ENCODE measurements at places on chromosomes 2 and 18. TPM values are rescaled to one million over a fixed set of nuclear protein-coding genes. Genes with fewer than 3 reads are reported as not detected.

The WDPCP gene
- total RNA-seq: 12.9 TPM

GRCh38 chr2:28683100-28683706 is 68.4 kb upstream of the PPP1CB start:
- DNase-seq: no peak

- no peak for DNase-seq
These were observed 588.2 kb downstream of the IRS1 start for GRCh38 chr2:226211439-226211838.

DNA sequence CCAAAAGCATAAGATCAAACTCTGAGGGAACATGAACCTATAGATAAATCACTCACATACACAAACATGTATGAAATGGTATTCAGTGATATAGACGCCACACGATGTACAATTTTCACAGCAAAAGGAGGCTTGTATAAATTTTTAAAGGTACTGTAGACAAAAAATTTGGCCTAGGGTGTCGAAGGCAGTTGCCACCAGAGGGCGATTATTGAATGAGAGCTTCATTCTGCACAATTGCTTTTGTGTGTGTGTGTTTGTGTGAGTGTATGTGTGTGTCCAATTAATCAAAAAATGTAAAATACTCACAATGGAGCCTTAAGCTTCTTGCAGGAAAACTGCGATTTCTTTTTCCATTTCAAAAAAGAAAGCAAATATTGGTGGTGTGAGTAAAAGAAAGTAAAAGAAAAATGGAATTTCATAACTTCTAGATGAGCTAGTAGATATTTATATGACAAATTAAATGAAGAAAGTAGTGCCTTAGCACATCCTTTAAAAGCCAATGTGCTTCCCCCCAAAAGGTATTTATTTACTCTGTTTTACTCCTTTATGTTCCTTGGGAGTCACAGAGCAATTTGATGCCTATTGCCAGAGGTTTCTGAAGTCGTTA is 800.1 kb downstream of the SATB2 start:
- no peak for DNase-seq

DNA sequence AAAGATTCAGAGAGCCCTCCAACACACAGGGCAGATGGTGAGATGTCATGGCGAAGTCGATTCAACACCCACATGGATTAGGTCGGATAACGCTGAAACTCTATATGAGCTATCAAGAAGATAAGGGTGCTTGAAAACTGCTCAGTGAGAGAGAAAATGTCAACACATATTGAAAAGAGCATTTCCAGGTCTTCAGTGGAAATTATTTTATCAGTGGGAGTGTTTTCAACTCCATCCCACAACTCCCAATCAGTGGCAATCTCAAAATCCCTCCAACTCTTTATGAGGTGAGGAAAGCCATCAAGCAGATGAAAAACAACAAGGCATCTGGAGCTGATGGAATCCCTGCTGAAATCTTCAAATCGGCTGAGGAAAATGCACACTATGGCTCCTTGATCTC is 104.5 kb upstream of the KLHL14 start:
- DNase-seq: no peak

DNA sequence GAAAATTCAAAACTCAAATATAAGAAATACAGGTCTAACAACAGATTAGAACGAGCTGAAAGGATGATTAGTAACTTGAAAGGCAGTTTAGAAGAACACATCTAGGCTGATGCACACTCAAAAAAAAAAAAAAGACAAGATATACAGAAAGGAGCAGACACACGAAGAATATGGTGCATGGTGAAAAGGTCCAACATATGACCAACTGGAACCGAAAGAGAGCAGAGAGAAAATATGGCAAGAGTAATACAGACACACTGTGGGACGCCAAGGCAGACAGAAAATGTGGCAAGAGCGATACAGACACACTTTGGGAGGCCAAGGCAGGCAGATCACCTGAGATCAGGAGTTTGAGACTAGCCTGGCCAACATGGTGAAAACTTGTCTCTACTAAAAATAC is 39.8 kb downstream of the NDUFA10 start:
- no peak for DNase-seq

The RNF181 gene
- total RNA-seq: 108 TPM

DNA sequence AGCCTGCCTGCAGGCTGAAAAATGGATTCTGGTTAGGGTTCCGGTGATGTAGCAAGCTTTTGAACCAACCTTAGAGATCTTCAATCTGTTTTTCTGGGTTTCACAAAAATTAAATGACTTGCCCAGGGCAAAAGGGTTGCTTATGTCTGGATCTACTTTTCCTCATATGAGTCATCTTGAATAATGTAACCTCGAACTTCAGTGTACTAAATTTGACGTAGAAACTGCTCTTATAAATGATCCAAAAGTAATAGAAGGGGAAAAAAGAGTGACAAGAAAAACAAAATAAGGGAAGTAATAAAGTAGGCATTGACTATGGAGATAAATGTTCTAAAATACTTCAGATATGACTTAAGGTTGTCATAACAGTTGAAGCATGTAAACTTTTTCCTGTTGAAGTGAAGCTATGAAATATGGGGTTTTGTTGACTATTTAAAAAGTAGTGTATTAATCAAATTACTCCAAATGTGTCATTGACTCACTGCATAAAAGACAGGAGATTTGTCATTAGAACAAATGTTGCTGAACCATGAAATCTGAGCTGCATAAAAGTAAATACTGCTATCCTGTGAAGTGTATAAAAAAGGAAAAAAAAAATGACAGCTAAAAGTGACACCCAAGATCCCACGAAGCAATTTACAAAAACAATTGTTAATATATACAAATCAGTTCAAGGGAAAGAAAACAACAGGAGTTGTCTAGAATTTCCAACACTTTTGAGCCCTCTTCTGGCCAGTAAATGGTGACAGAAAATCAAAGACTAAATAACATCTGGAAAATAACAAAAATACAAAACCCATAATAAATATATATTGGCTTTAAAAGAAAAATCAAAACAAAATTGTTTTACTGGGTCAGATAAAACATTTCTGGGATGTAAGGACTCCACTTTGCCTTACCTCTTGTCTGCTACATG is 103.6 kb upstream of the SERPINE2 start:
- no peak for DNase-seq

The RPRD1A gene
- total RNA-seq: 47.6 TPM

DNA sequence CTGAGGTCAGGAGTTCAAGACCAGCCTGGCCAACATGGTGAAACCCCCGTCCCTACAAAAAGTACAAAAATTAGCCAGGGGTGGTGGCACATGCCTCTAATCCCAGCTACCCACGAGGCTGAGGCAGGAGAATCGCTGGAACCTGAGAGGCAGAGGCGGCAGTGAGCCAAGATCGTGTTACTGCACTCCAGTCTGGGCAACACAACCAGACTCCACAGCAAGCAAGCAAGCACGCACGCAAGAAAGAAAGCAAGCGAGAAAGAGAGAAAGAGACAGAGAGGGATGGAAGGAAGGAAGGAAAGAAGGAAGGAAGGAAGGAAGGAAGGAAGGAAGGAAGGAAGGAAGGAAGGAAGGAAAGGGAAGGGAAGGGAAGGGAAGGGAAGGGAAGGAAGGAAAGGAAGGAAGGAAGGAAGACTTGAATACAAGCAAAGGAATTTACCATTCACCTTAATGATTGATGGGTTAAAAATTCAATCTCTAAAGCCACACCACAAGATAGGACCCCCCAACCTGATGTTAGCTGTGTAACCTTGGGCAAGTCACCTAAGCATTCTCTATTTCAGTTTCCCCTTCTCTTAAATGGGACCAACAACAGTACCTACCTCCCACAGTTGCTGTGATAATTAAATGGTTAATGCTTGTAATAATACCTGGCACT is 181.7 kb downstream of the ATAD2B start:
- DNase-seq: no peak

DNA sequence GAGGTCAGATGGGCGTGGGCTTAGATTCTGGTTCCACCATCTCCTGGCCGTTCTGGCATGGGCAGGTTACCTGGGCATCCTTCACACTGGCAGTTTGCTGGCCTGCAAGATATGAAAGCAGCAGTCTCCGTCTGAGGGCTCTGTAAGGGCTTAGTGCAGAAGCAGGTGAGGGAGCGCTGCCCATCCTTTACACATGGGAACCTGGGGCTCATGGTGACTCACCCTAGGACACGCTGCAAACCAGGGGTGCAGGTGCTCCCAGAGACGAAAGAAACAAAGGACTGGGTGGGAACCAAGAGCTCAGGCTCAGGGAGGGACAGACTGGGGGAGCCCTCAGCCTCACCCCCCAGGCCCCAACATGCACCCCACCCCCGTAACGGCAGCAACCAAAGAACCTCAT is 10.7 kb upstream of the ID2 start:
- no peak for DNase-seq

DNA sequence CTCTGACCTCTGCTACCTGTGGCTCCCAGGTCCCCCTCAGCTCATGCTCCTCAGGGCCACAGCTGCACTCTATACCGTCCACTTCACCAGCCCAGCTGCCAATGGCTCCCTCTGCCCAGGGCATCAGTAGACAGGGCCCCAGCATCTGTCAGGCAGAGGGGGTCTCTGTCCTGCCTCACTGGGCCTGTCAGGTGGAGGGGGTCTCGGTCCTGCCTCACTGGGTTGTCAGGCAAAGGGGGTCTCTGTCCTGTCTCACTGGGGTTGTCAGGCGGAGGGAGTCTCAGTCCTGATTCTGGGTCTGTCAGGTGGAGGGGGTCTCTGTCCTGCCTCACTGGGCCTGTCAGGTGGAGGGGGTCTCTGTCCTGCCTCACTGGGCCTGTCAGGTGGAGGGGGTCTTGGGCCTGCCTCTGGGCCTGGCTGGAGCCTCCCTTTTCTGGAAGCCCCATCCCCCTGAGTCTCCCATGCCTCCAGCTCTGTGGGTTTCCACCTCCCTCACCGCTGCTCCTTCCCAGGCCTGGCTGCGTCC is 19.9 kb downstream of the SNORC start:
- peak; percentile 4 for DNase-seq

GRCh38 chr2:153872311-153873051 is 759 bp downstream of the GALNT13 start:
- DNase-seq: no peak

DNA sequence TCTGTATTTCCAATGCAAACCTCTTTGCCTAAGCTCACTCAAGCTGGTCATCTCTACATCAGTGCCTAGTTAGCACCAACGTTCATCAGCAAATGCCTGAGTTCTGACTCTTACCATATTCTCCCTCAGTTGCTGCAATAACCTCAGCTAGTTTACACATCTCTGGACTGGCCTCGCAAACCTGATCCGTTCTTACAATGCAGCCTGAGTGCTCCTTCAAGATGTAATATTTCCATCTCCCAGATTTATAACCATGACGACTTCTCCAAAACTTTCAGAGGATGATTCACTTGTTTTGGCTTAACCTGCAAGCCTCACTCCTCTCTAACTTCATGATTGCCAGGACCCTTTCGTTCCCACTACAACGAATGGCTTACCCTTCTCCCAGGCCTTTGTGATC is 69.7 kb downstream of the DIPK1C start:
- DNase-seq: no peak

DNA sequence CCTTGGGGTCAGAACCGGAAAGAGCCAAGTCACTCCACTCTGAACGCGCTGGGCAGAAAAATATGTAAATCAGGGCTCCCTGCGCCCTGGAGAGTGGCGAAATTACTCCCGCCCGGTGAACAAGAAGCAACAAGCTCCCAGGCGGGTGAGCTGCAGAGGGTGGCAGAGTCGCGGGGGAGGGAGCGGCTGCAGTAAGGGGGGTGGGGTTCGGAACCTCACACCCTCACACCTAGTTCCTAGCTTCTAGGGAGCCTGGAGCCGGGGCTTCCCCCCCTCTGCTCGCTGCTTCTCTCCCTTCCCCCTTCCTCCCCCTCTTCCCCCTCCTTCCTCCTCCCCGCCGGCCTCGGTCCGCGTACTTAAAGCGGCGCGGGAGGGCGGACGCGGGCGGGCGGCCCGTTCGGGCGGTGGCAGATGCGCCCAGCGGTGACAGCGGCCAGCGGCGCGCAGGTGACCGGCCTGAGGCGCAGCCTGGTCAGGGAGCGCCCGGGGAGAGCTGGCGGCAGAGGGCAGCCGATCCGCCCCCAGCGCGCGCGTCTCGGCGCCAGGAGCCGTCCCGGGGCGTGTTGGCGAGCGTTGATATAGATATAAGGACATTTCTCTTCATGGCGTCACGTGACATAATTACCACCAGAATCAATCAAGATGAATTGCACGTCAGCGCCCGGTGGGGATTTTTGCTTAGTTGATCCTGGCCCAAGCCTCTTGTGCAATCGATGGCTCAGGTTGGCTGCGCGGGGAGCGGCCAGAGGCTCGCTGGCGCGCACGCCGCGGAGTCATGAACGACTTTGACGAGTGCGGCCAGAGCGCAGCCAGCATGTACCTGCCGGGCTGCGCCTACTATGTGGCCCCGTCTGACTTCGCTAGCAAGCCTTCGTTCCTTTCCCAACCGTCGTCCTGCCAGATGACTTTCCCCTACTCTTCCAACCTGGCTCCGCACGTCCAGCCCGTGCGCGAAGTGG is at the start of gene HOXD11:
TSS of gene HOXD11 (plus strand) at position 700 of the 959 bp plus-strand sequence. CDS start at position 776, 76 bp downstream.
- no peak for DNase-seq
